ENCODE measurements at places on chromosomes 7 and 10. TPM values are rescaled to one million over a fixed set of nuclear protein-coding genes. Genes with fewer than 3 reads are reported as not detected.
A peak's percentile ranks its signal among the peaks of the same experiment; 100 is the strongest.

DNA sequence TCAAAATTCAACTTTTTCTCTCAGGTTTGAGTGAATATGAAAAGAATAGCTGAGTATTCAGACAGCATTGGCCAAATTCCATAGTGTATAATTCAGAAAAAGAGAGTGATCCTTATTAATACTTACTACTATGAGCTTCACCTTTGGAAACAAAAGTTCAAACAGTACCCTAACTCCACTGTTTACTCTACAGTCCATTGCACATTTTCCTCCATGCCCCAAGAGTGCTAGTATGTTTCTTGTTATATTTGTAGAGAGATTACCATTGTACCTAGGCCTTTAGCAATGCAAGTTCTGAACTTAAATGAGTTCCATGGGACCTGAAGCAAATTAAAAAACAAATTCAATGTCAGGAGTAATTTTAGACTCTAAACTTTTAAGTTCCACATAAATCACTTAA, 48.1 kb downstream of the MAGI2 start:
- DNase-seq = no peak

- DNase-seq = no peak
Measured at GRCh38 chr7:138429577-138430250, 30.3 kb upstream of the TRIM24 start.

OR2A1 gene
- not detected for polyA plus RNA-seq

GRCh38 chr7:51000956-51001355, 218.3 kb upstream of the GRB10 start:
- DNase-seq = no peak

- no peak for DNase-seq
Measured at GRCh38 chr10:37865264-37865663, 7.9 kb upstream of the ZNF248 start.

DNA sequence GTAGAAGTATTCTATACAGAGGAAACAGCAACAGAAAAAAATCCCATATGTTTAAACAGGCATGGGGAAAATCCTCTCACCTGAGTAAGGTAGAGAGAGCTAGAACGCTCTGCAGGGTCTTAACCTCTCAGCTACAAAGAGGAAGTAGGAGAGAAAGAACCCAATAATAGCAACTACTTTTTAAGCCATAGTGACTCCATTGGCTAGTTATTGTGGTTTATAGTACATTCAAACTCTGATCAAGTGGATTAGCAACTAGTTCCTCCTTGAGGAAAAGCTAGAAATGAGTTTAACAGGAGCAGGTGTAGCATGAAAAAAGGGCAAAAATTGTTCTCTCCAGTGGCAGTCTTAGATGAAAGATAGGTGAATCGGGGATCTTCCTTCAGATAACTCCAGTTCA, 89.7 kb downstream of the HGF start:
- DNase-seq = no peak

DNA sequence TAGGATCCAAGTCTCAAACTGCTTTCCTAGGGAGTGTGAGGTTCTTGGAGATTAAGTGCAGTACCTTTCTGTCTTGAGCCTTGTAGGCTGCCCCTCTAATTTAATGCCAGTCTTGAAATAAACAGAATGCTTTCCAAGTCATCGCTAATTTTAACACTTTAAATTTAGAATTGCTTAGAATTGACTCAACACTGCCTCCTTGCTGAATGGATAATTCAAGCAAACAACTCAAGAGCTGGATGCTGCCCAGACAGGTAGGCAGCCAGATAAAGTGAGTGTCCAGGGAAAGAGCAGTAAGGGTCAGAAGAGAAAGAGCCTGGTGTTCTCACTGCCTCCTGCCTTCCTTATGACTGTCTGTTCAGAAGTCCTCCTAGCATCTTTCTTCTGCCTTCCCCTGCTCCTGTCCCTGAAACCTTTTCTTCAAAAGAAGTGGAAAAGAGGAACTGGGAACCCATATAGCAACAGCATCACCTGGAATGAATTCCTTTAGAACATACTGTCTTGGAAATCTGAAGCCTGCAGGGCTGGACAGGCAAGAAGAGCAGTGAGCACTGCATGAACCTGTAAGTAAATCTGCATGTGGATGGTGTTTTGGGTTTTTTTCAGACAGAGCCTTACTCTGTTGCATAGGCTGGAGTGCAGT, 3.1 kb upstream of the GOT1 start:
- no peak for DNase-seq

CLIP2 gene
- polyA plus RNA-seq = 101 TPM

GRCh38 chr10:25758041-25758457, 176.0 kb upstream of the MYO3A start:
- peak; percentile 84 for DNase-seq

DNA sequence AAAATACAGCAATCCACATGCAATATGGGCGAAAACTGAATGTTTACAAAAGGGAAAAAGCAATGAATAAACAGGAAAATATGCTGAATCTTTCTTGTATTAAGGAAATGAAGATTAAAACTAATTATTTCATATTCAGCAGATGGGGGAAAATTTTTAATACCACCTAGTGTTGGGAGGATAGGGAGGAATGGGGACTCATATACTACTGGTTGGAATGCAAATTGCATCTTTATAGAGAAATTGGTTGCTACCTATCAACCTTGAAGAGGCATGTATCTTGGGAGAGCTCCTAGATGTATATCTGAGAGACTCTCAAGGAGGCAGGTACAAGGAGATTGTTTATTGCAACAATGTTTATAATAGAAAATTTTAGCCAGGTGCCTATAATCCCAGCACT, 101.4 kb downstream of the CREM start:
- DNase-seq = no peak
